ENCODE measurements at places on chromosomes 11 and 22.

- peak; percentile 79 for DNase-seq
These were observed 5.0 kb upstream of the PICK1 start for GRCh38 chr22:38051900-38052862.

DNA sequence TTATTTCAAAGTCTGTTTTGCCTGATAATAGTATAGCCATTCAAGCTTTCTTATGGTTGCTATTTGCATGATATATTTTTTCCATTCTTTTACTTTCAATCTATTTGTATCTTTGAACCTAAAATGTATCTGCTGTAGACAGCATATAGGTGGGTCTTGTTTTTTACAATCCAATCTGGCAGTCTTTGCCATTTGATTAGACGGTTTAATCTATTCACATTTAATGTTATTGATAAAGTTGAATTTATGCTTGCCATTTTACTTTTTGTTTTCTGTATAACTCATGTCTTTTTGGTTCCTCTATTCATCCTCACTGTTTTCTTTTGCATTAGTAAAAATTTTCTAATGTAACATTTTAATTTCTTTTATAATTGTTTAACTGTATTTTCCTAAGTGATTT, 37.4 kb downstream of the MMP20 start:
- DNase-seq, result no peak

- no peak for DNase-seq
These were observed 12.7 kb downstream of the BLID start for GRCh38 chr11:122103321-122103720.

DNA sequence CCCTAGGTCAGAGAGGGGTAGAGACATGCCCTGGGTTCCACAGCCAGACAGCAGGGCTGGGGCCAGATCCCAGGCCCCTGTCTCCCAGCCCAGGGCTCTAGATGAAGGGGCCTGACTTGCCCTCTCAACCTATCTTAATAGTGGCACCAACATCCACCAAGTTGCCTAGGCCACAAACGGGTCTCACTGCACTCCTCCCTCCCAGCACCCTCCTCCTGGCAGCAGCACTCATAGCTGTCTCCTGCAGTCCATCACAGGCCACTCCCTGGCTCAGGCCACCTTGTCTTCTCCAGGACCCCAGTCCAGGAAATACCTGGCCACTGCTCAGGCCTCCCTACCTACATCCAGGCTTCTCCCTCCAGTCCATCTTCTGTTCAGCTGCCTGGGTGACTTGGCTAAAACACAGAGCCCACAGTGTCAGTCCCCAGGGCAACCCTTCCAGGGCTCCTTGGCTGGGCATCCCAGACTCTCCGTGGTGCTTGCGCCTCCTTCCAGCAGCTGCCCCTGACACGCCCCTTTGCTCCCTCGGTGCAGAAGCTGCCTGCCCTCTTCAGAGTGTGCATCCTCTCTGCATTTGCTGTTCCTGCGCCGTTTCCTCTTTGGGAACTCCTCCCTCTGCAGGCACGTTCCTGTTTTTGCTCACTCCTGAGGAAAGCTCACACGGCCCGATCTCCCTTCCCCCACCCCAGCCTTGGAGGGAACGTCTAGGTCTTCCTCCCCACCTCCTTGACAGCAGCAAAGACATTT, 40.5 kb downstream of the LRRC32 start:
- DNase-seq, result no peak

DNA sequence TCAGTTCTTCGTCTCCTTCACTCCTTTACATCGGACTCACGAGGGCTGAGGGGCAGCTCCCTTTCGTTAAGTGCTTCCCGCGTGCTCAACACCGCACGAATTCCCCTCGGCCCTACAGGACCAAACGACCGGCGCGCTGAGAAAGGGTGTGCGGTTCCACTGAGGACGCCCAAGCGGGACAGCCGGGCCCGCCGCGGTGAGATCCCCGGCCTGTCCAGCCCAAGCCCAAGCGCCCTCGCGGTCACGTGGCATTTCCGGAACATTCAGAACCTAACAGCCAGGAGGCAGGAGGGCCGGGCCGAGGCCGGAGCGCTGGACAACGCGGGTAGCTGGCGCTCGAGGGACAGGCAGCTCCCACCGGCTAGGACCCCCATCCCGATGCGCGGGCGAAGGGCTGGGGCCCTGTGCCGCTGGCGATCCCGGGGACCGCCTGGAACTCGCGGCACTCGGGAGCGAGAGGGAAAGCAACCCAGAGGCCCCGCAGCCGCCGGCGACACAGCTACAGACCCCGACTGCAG, 737 bp upstream of the STIP1 start:
- peak; percentile 83 for DNase-seq

- DNase-seq, result no peak
These were observed 5.2 kb upstream of the CHORDC1 start for GRCh38 chr11:90228056-90228455.

GRCh38 chr22:28268171-28268570, 349.1 kb upstream of the PITPNB start:
- DNase-seq, result no peak

DNA sequence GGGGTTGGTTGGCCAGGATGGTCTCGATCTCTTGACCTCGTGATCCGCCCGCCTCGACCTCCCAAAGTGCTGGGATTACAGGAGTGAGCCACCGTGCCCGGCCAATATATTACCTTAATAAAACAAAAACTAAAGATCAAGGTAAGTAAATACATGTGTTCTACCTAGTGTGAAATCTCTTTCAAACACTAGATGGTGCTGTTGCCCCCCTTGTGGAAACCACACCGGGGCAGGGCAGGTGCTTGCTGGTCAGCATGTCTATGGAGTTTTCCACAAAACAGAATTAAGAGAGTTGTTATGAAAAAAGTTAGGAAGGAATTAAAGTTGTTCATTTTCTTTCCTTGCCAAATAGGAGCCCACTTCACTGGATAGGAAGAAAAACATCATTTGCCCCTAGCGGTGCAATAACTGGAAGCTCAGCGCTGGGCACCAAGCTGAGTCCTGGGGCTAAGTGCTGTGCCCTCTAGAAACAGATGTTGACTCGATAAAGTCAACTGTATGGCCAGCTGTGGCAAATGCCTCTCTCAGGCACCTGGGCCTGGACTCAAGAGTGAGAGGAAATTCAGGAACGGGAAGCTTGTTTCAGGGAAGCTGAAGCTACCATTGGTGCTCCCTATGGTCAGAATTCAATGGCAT, 6.3 kb upstream of the KCNJ5 start:
- DNase-seq, result peak; percentile 69

GRCh38 chr22:44099696-44100095, 75.6 kb downstream of the PARVB start:
- no peak for DNase-seq

- no peak for DNase-seq
These were observed 7.2 kb upstream of the BID start for GRCh38 chr22:17781319-17782031.
